ENCODE measurements at places on chromosomes 7 and 10. TPM values are rescaled to one million over a fixed set of nuclear protein-coding genes. Genes with fewer than 3 reads are reported as not detected.

Gene MBL2
- total RNA-seq = not detected

Gene ABCC2
- 6.3 TPM for total RNA-seq

Gene GIMAP2
- total RNA-seq = not detected

Gene CCDC172
- total RNA-seq = not detected

Gene TRIL
- not detected for total RNA-seq

Gene CCDC146
- total RNA-seq = 2.7 TPM

Gene TBX20
- not detected for total RNA-seq

Measured in MCF 10A (cell line).